Activated T-cell treated with anti-CD3 and anti-CD28 coated beads for 24 hours (primary cell): ENCODE measurements at places on chromosomes 11 and 22.

GRCh38 chr11:114172871-114173444, 113.4 kb downstream of the ZBTB16 start:
- DNase-seq = no peak

GRCh38 chr22:48309115-48309705, 1518.5 kb downstream of the BRD1 start:
- no peak for DNase-seq

DNA sequence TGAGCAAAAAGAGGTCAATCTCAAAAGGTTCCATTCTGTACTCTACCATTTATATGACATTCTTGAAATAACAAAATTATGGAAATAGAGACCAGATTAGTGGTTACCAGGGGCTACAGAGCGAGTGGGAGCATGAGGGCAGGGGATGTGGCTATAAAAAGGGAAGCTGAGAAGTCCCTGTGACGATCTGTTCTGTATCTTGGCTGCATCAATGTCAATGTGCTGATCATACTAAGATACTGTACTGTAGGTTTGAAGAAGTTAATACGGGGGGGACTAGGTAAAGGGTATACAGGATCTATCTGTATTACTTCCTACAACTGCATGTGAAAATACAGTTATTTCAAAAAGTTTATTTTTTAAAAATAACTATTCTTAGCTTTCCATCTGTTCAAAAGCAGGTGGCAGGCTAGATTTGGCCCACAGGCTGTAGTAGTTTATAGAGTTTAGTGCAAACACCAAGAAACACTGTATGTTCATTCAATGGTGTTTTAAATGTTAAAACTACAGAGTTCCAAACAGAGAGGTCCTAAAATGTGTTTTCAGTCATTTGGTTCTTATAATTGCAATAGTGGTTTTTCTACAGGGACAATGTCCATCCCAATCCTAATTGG, 78.2 kb downstream of the SMCO4 start:
- DNase-seq = no peak

- DNase-seq = peak; percentile 46
Observed at GRCh38 chr11:95715777-95716241, 73.8 kb downstream of the FAM76B start.

GRCh38 chr22:47297261-47298016, 535.0 kb downstream of the TBC1D22A start:
- DNase-seq = no peak

DNA sequence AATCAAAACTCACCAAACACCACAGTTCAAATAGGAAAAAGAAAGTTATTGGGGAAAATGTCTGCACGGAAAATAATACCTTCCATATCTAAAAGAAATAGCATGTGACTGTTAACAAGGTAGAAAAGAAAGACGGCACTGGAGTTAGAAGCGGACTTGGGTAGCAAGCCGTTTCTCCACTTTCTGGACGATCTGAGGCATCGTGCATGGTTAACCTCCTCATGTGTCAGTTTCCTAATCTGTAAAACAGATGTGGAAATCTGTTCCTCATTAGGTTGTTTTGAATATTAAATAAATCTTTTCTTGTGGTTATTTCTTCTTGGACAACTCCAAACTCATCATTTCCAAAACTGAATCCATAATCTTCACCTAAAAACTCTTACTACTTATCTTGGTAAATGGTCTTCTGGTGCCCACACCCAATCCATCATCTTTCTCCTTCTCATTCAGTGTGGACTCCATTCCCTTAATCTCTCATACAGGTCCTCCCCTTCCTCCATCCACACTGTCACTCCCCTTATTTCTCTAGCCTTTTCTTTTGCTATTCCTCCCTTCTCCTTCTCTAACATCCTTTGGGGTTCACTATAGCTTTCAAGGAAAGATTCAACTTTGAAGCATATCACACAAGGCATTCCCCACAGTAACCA, 53.5 kb downstream of the VSIG10L2 start:
- no peak for DNase-seq

DNA sequence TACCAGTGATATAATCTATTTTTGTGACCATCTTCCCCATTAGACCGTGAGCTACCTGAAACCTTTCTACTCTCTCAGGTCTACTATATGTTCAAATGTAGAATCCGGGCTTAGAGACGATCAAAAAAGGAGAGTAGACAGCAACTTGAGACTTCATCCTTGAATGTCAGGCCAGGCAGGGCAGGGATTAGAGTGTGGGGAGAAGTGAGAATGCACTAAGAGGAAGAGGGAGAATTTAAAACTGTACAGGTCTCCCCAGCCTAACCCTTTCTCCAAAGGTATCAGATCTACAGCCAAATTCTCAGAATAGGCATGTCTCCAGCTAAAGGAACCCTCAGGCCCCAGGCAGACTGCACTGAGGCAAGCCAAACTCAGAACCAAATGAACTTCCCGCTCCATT, 935 bp downstream of the LAMTOR1 start:
- no peak for DNase-seq

GRCh38 chr11:31802990-31803812, 7.9 kb downstream of the PAX6 start:
- DNase-seq = no peak

DNA sequence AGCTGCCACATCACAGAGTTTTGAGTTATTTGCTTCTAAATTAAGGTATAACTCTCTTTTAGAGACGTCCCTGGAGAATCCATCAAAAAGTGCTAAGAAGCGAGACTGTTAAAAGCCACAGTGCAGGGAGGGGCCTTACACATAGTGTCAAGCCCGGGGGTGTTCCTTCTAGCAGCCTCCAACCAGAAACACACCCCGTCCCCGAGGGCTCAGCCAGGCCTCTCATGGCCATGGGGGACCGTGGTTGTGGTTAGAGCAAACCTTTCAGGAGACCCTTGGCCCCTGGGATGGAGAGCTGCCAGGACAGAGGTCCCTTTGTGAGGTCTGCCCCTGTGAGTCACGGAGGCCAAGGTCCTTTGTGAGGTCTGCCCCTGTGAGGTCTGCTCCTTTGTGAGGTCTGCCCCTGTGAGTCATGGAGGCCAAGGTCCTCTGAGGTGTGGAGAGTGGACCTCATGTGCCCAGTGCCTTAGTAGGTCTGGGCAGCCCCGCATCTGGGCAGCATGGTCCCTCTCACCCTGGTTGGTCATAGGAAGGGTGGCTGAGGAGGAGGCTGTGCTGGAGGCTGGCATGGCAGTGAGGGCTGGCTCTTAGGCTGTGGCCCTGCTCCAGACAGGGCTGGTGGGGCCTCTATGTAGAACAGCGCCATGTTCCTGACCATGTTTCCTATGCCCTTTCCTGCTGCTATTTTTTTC, 5.4 kb downstream of the GNAZ start:
- no peak for DNase-seq

- DNase-seq = no peak
Observed at GRCh38 chr22:46878191-46878948, 115.9 kb downstream of the TBC1D22A start.

DNA sequence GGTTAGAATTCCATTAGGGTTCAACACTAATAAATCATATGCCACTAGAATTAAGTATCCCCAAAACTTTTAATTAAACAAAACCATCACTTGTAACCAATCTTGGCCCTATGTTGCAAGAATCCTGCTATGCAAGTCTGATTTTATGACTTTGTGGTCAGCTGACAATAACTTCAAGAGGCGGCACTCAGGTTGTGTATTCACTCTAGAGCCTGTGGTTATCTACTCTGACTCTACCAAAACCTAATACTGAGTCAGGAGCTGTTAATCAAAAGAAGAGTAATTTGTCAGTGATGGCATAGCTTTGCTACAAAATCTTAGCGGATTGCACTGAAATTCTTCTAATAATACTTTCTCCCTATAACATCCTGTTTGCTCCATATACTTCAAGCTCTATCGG, 253.7 kb downstream of the AASDHPPT start:
- DNase-seq = no peak

DNA sequence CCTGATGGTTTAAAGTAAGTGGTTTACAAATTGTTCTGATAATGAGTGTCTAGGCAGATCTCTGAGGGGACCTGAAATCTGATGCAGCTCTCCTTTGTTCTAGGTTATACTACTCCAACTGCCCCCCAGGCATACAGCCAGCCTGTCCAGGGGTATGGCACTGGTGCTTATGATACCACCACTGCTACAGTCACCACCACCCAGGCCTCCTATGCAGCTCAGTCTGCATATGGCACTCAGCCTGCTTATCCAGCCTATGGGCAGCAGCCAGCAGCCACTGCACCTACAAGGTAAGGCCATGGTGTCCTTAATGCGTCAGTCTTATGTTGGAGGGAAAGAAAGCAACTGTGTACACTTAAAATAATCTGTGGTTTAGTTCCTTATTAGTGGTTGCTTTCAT, 9.9 kb downstream of the EWSR1 start:
- DNase-seq = no peak

DNA sequence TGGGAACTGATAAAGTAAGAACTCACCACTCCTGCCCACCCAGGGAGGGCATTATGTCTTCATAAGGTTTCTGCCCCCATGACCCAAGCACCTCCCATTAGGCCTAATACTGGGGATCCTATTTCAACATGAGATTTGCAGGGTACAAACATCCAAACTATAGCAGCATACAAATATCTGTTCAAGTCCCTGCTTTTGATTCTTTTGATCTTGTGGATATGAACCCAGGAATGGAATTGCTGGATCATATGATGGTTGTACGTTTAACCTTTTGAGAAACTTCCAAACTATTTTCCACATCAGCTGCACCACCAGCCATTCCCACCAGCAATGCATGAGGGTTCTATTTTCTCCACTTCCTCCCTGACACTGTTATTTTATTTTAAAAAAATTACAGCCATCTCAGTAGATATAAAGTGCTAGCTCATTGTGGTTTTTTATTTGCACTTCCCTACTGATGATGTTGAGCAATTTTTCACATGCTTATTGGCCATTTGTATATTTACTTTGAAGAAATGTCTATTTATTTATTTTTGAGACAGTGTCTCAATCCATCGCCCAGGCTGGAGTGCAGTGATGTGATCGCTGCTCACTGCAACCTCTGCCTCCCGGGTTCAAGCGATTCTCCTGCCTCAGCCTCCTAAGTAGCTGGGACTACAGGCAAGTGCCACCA, 7.1 kb upstream of the ATG16L2 start:
- DNase-seq = no peak

GRCh38 chr11:7488681-7489080, 3.4 kb downstream of the OLFML1 start:
- no peak for DNase-seq

- no peak for DNase-seq
Observed at GRCh38 chr11:68828155-68828931, 13.4 kb downstream of the CPT1A start.

- peak; percentile 65 for DNase-seq
Observed at GRCh38 chr11:122796128-122796717, 42.1 kb upstream of the CRTAM start.
